ENCODE measurements at places on chromosomes 12 and 14.

DNA sequence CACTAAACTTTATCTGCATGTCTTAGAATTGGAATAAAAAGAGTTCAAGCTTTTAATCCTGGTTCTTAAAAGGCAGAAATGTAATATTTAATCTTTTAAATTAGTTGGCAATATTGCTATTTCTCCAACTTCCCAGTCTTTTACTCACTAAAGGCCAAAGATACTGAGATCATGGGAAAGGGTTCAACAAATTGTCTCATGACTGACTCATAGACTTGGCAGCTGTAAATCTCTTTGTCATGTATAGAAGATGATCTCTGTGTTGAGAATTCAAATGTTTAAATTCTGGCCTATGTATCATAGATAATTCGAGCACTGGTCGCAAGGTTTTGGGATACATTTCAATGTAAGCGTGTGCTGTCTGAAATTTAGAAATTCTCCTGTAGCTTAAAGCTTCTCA is 40.1 kb upstream of the STRAP start:
- DNase-seq: no peak

GRCh38 chr12:109702111-109702841 is 11.3 kb upstream of the FAM222A start:
- no peak for DNase-seq

- no peak for DNase-seq
These were observed 11.3 kb downstream of the LRRC74A start for GRCh38 chr14:76837524-76837923.

GRCh38 chr12:6752167-6752920 is 597 bp downstream of the MLF2 start:
- DNase-seq: no peak

DNA sequence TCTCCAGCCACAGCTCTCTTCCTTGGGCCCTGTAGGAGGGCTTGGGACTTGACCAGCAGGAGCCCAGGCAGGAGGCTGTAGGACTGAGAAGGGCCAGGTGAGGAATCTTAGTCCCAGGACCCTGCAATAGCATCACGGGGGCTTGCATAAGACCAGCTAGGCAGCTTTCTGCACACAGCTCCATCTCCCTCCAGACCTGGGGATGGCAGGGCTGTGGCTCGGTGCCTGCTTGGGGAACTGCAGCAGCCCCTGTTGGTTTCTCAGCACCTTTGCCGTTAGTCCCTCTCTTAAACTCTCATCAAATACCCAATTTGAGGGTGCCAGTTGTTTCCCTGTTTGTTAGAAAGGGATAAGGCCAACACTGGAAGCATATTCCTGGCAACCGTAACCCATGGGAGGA is 14.3 kb downstream of the DIO3 start:
- DNase-seq: no peak

GRCh38 chr12:109462868-109463692 is 14.0 kb downstream of the KCTD10 start:
- no peak for DNase-seq

GRCh38 chr12:105487963-105488362 is 157.5 kb downstream of the C12orf75 start:
- no peak for DNase-seq

DNA sequence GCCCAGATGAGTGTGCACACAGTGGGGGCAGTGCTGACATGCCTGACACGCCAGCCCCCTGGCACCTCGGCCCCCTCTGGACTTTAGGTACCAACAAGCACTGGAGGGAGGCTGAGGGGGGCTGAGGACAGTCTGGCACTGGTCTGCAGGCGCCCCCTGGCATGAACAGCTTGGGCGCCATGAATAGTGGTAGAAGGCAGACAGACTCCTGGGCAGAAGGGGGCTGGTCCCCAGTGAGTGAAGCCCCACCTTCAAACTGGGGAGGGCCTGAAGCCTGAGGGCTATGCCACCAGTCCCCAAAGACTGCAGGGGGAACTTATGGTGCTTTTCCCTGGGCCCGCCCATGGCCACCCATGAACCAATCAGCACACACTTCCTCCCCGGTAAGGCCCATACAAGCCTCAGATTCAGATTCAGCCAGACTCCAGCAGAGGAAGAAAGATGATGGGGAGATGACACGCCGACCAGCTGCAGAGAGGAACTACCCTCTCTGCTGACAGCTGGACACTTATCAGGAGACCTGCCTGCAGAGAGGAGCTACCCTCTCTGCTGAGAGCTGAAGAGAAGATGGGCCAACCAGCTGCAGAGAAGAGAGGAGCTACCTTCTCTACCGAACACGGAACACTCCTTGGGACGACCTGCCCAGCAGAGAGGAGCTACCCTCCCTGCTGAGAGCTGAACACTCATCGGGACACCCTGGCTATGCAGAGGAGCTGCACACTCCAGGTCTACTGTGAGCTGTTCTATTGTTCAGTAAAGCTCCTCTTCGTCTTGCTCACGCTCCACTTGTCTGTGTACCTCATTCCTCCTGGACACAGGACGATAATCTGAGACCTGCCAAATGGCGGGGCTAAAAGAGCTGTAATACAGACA is 324.5 kb downstream of the PCNX1 start:
- DNase-seq: no peak

DNA sequence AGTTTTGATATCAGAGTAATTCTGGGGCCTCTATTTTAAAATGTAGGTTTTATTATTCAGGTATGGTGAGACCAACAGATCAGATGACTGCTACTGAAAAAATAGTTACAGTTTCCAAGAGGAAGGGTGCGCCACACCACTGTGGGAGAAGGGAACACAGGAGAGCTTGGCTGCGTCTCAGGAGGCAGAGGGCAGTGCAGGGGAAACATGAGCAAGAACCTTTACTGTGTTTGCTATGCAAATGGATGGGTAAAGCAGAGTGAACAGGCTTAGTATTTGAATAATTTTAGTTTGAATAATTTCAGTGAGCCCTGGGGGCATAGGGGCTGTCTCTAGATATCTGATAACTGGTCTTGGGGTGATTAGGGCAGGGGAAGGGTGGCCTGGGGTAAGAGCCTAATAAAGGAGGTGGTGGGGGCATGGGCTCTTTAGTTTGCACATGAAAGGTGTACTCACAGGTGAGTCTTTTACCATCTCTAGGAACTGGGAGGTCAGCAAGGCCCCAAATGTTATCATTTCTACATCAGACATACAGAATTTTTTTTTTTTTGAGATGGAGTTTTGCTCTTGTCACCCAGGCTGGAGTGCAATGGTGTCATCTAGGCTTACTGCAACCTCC is 196.8 kb upstream of the NEDD1 start:
- DNase-seq: no peak

GRCh38 chr12:113346353-113346752 is 11.4 kb upstream of the SLC8B1 start:
- no peak for DNase-seq

GRCh38 chr14:49303946-49304516 is 282.1 kb downstream of the RPS29 start:
- DNase-seq: no peak

GRCh38 chr12:49030119-49030518 is 11.5 kb upstream of the PRKAG1 start:
- DNase-seq: no peak

GRCh38 chr14:70962935-70963334 is 55.7 kb downstream of the PCNX1 start:
- DNase-seq: no peak

DNA sequence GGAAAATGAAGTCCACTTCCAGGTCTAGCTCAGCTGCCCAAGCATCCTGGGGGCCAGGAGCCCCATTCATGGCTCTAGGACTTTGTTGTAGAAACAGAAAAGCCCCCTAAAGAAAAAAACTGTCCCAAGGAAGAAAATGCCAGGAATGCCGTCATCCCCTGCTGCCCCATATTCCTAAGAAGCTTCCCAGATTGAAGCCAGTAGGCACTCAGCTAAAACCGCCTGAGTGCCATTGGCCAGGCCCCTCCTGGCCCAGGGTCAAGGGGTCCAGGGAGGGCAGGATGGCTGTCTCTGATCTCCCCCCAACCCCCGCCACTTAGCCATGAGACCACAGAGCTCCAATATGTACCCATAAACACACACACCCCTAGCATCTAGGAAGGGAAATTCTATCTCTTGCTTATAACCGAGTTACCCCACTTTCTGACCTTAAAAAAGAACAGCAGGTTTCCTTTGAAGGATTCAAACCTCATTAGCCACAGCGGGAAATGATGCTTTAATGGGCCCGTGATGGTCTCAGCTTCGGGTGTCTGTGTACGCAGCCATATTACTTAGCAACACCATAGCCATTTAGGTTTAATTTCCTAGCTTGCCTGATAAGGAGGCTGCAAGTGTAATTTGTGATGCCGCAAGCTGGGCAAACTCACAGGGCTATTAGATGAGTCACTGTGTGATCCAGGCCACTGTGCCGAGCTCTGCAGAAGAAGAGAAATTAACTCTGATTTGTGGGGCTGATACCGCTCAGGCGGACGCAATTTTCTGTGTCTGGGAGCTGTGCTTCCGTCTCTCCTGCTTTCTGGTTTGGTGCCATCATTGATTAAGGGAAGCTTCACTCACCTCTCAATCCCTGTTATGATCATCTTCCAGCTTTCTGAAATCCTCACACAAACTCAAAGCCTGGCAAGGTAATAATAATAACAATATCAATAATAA is 84.2 kb downstream of the GCH1 start:
- no peak for DNase-seq

Measured in activated T-helper 1 cell treated with Interleukin-2 at 50 U/mL for 16 hours (primary cell).